Kasumi-1 (cell line): ENCODE measurements at places on chromosomes 6 and 20.

- no peak for DNase-seq
These were observed 40.3 kb downstream of the IL22RA2 start for GRCh38 chr6:137133122-137133521.

DNA sequence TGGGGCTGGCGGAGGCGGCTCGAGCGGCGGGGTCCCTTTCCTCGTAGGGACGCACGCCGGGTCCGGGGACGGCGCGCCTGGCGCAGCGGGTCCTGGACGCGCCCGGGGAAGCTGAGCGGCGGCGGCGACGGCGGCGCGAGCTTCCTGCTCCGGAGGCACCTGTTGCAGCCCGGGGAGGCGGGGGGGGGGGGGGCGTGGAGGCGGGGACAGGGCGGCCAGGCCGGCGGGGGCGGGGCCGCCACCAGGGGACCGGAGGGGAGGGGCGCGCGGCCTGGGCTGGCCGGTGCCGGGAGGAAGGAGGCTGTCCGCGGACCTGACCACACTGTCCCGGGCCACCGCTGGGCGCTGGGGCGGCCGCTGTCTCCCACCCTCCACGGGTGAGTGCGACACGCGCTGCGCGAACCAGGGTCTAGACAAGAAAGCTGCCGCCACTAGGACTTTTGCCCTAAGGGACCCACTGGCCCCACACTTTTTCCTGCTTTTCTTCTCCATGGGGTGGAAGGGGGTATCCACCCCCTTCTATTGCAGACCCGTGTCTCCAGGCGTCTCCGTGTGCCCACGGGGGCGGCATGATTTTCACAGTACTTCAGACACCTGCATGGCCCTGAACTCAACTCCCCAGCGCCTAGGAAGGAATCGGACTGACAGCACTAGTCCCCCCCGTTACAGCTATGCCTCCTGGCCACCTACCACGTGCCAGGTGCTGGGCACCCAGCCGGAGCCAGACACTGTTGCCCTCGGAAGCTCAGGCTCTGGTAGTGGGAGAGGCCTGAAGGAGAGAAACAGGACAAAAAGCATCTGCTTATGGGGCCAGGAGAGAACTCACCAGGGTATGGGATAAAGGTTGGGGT lies at the start of gene NFATC2:
Gene NFATC2, minus strand, starts transcription at position 149 of the 851 bp plus-strand sequence. CDS start 220 bp downstream, outside the sequence.
- DNase-seq, result no peak

DNA sequence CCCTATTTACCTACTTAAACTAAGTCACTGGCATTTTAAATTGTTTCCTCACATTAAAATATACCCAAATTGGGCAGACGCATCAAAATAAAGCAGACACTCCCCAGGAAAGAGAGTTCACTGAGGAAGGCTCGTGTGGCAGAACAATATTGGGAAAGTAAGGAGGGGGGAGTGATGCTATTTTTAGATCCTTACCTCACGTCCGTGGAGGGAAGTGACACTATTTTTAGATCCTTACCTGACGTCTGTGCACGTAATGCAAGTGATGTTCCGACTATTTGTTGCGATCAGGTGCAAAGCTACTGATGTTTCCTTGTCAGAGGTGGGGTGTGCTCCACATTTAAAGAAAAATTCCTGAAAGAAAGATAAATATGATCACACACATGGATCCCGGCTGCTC lies 699.2 kb upstream of the AGPAT4 start:
- no peak for DNase-seq

GRCh38 chr6:120237221-120237620 lies 887.7 kb upstream of the MAN1A1 start:
- DNase-seq, result peak; percentile 8

- no peak for DNase-seq
These were observed 14.9 kb downstream of the BTN1A1 start for GRCh38 chr6:26514984-26515383.

DNA sequence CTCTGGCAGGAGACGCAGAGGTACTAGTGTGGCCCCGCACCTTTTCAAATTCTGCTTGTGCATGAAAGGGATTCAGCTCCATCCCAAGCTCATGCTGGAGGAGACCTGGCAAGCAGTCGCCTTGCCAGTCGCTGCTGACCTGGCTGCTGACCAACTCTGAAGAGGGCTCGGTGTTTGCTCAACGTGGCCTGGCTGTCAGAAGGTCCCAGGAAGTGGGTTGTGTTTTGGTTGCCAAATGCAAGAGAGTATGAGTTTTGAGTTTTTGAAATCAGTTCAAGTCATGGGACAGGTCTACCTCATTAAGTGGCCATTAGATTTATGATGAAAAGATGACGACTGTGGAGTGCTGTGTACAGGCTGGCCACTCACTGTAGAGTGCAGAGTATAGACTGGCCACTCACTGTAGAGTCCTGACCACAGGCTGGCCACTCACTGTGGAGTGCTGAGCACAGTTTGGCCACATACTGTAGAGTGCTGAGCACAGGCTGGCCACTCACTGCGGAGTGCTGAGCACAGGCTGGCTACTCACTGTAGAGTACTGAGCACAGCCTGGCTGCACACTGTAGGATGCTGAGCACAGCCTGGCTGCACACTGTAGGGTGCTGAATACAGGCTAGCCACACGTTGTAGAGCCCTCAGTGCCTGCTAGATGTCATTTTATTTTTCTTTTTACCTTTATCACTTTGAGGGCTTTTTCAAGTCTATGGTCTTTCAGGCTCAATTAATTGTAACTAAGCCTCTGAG lies 193.9 kb downstream of the ZNF217 start:
- no peak for DNase-seq

DNA sequence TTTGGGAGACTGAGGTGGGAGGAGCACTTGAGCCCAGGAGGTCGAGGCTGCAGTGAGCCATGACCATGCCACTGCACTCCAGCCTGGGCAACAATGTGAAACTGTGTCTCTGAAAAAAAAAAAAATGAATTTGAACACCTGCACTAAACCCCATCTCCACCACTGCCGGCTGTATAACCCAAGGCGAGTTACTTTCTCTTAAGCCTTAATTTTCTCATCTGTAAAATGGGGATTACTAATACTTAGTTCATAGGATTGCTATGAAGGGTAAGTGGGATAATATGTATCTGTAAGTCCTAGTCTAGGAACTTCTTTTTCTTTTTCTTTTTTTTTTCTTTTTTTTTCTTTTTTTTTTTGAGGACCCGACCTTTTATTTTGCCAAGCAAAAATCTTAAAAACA lies 61.5 kb downstream of the SHLD1 start:
- DNase-seq, result no peak

DNA sequence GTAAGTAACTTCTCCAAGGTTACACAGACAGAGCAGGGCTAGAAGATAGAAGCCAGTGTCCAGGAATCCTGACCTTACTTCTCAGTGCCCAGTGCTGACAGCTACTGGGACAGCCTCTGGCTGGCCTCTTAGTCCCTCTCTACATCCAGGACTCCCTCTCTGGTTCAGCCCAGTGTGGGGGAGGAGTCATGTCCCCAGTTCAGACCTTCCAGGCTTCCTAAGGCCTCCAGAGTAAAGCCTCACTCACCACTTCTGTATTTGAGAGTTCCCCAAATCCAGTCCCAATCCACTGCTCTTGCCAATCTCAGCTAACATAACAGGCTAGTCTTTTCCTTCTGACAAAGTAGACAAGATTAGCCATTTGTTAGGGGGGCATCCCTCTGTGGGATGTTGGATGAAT lies 36.9 kb upstream of the EPB41L1 start:
- DNase-seq, result peak; percentile 17

DNA sequence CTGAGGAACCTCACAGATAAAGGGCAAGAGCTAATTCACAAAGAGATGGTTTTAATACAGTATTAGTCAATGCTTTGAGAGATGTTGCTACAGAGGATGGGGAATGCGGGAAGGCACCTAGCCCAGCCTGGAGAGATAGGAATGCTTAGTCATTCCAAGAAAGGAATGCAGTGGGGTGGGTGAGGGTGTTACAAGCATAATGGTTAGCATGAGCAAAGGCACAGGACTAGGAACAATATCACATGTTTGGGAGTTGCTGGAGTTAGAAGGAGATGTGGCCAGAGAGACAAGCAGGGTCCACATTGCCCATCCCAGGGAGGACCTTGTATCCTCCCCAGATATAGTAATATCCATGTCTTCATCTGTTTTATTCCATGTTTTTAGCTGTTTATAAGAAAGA lies 107.0 kb upstream of the OGFRL1 start:
- no peak for DNase-seq

DNA sequence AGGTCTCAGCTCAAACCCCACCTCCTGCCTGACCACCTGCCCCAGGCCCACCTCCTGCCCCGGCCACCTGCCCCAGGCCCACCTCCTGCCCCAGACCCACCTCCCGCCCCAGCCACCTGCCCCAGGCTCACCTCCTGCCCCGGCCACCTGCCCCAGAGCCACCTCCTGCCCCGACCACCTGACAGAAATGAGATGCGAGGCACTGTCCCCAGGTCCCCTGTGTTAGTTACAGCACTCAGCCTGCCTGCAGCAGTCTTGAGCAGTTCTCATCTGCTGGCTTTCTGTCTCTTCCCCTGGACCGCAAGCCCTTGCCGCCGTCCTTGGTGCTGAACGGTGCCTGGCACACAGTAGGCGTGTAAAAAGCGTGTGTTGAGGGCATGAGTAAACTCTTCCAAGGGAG lies 79.5 kb downstream of the CDH4 start:
- no peak for DNase-seq

- no peak for DNase-seq
These were observed 150.9 kb downstream of the EYA4 start for GRCh38 chr6:133392015-133392414.

GRCh38 chr6:140485740-140486449 lies 1111.4 kb upstream of the CITED2 start:
- peak; percentile 39 for DNase-seq

GRCh38 chr6:33840048-33840926 lies 36.5 kb upstream of the MLN start:
- peak; percentile 97 for DNase-seq

- DNase-seq, result no peak
These were observed 139.4 kb upstream of the ID4 start for GRCh38 chr6:19697744-19698290.

GRCh38 chr6:143556529-143556928 lies 45.0 kb upstream of the FUCA2 start:
- DNase-seq, result no peak

- no peak for DNase-seq
These were observed 162.3 kb upstream of the PDE10A start for GRCh38 chr6:165825256-165825815.

- no peak for DNase-seq
These were observed 140.9 kb downstream of the JARID2 start for GRCh38 chr6:15386756-15387112.

- DNase-seq, result no peak
These were observed 122.4 kb downstream of the MRPL14 start for GRCh38 chr6:44004625-44005506.

GRCh38 chr6:70135219-70136160 lies 167.4 kb downstream of the COL9A1 start:
- DNase-seq, result no peak

DNA sequence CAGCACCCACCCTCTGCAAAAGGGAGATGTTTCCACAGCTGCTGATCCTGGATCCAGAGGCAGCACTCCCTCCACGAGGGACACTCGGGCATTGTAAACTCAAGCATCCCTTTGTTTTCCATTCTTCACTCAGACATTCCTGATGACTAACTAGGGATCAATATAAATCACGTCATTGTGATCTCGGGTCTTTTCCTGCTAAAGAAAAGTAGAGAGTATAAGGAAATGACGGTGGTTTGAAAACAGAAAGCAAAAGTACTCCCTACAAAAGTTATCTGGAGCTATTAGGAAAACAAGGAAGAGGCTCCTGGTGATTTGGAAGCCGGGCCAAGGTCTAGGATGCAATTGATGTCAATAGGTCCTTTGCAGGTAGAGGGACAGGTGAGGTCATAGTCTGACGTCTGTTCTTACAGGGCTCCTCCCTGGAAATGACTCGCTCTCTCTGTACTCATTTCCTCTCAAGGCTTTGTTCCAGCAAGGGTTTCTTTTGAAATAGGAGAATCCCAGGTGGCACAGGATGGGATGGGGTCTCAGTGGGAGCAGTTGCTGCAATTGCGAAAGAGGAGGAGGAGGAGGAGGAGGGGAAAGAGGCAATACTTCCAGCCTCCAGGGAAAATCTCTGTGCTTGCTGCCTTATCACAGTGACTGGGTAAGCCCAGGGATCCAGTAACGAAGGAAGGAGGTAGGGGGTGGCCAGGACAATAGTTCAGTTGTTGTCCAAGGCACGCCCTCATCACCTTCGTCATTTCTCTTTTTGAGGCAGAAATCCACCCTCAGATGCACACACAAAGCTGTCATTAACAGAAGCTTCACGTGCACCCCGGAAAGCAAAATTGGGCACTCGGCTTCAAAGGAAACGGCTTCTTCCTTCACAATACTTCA lies 222.8 kb downstream of the LY86 start:
- DNase-seq, result no peak

- no peak for DNase-seq
These were observed 67.6 kb downstream of the FYN start for GRCh38 chr6:111805511-111806164.

- DNase-seq, result peak; percentile 90
These were observed 20.7 kb downstream of the GTPBP2 start for GRCh38 chr6:43608310-43608763.

- DNase-seq, result no peak
These were observed 67.4 kb upstream of the RUNX2 start for GRCh38 chr6:45260696-45261095.

- DNase-seq, result peak; percentile 95
These were observed 7.1 kb downstream of the MAP3K5 start for GRCh38 chr6:136784910-136785746.

- DNase-seq, result peak; percentile 37
These were observed 10.5 kb downstream of the SOX4 start for GRCh38 chr6:21604081-21604480.

DNA sequence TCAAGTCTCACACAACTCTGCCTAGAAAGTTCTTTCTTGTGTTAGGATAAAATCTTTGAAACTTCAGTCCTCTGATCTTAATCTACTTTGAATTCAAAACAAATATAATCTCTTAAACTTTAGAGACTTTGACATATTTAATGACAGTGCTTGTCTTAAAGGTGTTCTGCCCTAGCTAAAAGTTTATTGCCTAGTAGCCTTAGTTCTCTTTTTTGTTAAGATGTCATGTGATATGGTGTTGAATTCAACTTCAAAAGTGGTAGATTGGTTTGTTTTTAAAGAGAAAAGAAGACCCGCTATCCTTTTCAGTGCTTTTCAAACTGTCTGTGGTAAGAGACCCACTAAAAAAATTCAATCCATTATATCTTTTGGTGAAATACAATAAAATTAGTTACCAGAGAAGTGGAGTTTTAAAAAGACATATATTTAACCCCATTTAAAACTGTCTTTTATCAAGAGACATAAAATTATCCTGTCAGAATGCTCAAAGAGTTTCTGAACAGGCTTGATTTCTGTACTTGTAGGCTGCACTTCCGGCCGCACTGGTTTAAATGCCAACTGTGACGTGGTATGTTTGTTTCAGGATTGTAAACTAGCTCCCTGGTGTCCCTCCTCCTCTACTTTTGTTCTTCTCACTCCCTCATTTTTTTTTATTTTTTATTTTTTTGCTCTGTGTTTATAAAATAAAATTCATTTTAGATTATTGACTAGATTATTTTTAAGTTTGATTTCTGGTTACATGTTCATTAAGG lies 76.5 kb downstream of the QKI start:
- DNase-seq, result no peak

GRCh38 chr6:37205175-37205996 lies 35.4 kb downstream of the PIM1 start:
- no peak for DNase-seq
